Activated naive CD8-positive, alpha-beta T cell treated with anti-CD3 and anti-CD28 coated beads, Interleukin-2, amount 10 ng/mL, durations not matched to agents 7 days and 5 days (primary cell): ENCODE measurements at places on chromosomes 4 and X. TPM values are rescaled to one million over a fixed set of nuclear protein-coding genes. Genes with fewer than 3 reads are reported as not detected.

The SEC31A gene
- 118 TPM for total RNA-seq

The NUP62CL gene
- 1.8 TPM for total RNA-seq

The DACH2 gene
- not detected for total RNA-seq

The CRLF2 gene
- 0.71 TPM for total RNA-seq

The RHOXF2B gene
- not detected for total RNA-seq

The NHS gene
- 1.2 TPM for total RNA-seq

The HAND2 gene
- total RNA-seq = not detected

The SCML2 gene
- 2.0 TPM for total RNA-seq

The GUCY1B1 gene
- total RNA-seq = not detected

The ALB gene
- not detected for total RNA-seq

The GAGE2A gene
- total RNA-seq = not detected

The EREG gene
- total RNA-seq = not detected

The PABPC1L2B gene
- total RNA-seq = not detected

The MAGEA2 gene
- not detected for total RNA-seq

DNA sequence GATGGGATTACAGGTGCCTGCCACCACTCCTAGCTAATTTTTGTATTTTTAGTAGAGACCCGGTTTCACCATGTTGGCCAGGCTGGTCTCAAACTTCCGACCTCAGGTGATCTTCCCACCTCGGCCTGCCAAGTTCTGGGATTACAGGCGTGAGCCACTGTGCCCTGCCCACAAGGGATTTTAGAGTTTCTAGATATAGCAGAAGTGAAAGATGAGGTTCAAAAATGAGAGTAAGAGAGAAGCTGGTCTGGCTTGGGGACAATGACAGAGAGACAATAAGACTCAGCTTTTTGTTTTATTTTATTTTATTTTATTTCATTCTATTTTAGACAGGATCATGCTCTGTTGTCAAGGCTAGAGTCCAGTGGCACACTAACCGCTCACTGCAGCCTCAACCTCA, 30.6 kb downstream of the TRIM61 start:
- DNase-seq = no peak
- H3K36me3 ChIP-seq = no peaks in the 10 kb centered on the region
- no peaks in the 10 kb centered on the region for H3K4me1 ChIP-seq
- H3K4me3 ChIP-seq = no peak overlapping the region

- DNase-seq = no peak
- H3K27ac ChIP-seq = no peak overlapping the region
- H3K27me3 ChIP-seq = peaks cover 31% of the 10 kb centered on the region
Observed at GRCh38 chr4:121960818-121961217, 9.0 kb upstream of the TRPC3 start.

GRCh38 chr4:14580061-14580460, 422.2 kb upstream of the CPEB2 start:
- peaks cover 2% of the 10 kb centered on the region for H3K27me3 ChIP-seq
- H3K36me3 ChIP-seq = no peaks in the 10 kb centered on the region
- H3K4me3 ChIP-seq = no peak overlapping the region
- no peak overlapping the region for H3K27ac ChIP-seq
- H3K4me1 ChIP-seq = no peaks in the 10 kb centered on the region

- H3K4me3 ChIP-seq = no peak overlapping the region
- no peaks in the 10 kb centered on the region for H3K27me3 ChIP-seq
- H3K27ac ChIP-seq = no peak overlapping the region
- no peak for DNase-seq
- H3K36me3 ChIP-seq = no peaks in the 10 kb centered on the region
- H3K4me1 ChIP-seq = no peaks in the 10 kb centered on the region
Observed at GRCh38 chr4:139720806-139721205, 55.2 kb downstream of the MGST2 start.

- no peaks in the 10 kb centered on the region for H3K27me3 ChIP-seq
- peaks cover 8% of the 10 kb centered on the region for H3K36me3 ChIP-seq
- H3K27ac ChIP-seq = no peak overlapping the region
- H3K4me1 ChIP-seq = peaks cover 15% of the 10 kb centered on the region
Observed at GRCh38 chr4:148430854-148431253, 11.4 kb downstream of the NR3C2 start.

GRCh38 chr4:100742045-100742444, 224.2 kb upstream of the EMCN start:
- no peak for DNase-seq
- no peak overlapping the region for H3K4me3 ChIP-seq
- no peak overlapping the region for H3K27ac ChIP-seq
- no peaks in the 10 kb centered on the region for H3K36me3 ChIP-seq
- no peaks in the 10 kb centered on the region for H3K4me1 ChIP-seq

DNA sequence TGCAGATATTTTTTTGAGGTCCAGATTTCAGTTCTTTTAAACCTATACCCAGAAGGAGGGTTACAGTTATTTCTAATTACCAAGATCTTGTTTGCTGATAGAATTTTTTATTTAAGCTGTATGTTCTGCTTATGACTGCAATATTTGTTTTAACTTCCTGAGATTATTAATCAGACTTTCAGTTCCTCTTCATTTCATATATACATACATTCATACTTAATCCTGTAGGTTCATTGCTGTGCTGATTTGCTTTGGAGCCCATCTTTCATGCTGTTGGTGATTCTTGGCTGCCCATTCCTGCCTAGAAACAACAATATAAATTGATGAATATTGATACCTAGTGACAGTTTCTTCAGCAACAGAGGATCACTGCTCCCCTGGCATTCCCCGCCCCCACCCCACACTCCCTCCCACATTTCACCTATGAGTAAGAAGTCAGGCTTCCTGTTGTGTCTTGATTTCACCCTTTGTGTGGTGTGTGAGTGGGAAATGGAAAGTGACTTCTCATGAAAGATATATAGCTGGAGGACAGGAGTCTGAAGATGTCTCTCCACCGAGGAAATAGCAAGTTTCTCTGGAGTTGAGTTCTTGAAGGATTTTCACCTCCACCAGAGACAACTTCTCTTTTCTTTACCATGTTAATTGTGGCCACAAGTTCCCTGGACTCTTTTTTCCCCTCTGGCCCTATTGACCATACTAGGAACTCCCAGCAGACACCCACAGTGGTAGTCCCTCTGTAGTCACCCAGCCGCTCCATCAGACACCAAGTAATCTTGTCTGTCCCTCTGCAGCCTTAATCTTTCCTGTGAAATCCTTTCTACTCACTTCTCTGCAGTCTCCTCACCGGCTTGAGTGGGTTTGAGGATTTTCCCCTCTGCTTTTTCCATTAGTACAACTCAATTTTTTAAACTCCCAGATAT, 118.4 kb downstream of the ASB9 start:
- no peak for DNase-seq
- peaks cover 40% of the 10 kb centered on the region for H3K4me1 ChIP-seq
- no peaks in the 10 kb centered on the region for H3K27me3 ChIP-seq
- H3K4me3 ChIP-seq = peak overlapping the region; percentile 57
- peaks cover 33% of the 10 kb centered on the region for H3K36me3 ChIP-seq

GRCh38 chr4:54173281-54173912, 55.7 kb upstream of the PDGFRA start:
- H3K4me3 ChIP-seq = no peak overlapping the region
- no peaks in the 10 kb centered on the region for H3K36me3 ChIP-seq
- no peaks in the 10 kb centered on the region for H3K4me1 ChIP-seq
- DNase-seq = no peak

DNA sequence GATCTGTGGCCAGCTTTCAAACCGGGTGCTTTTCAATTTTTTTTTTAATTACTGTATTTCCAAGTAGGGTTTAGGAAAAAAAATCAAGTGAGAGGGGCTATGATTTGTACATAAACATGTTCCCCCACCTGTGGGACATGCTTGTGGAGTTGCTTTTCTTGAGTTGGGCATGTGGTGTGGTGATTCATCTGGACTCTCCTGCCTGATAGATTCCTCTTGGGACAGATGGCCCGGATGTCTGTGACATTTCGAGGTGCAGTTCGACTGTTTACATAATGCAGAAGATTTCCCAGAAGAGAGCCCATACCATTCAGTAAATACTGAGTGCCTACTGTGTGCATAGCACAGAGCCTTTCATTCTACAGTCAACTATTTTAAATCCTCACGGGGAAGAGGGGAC, 49.9 kb downstream of the DOCK11 start:
- H3K27me3 ChIP-seq = no peaks in the 10 kb centered on the region
- H3K36me3 ChIP-seq = peaks cover 7% of the 10 kb centered on the region
- H3K4me3 ChIP-seq = no peak overlapping the region

GRCh38 chr4:69025191-69025998, 70.9 kb upstream of the UGT2B7 start:
- no peak overlapping the region for H3K27ac ChIP-seq
- no peaks in the 10 kb centered on the region for H3K4me1 ChIP-seq
- H3K4me3 ChIP-seq = no peak overlapping the region
- no peaks in the 10 kb centered on the region for H3K27me3 ChIP-seq
- H3K36me3 ChIP-seq = no peaks in the 10 kb centered on the region

- H3K4me3 ChIP-seq = no peak overlapping the region
- H3K36me3 ChIP-seq = no peaks in the 10 kb centered on the region
- DNase-seq = no peak
- peaks cover 3% of the 10 kb centered on the region for H3K27me3 ChIP-seq
- H3K4me1 ChIP-seq = no peaks in the 10 kb centered on the region
Observed at GRCh38 chrX:40291553-40291952, 193.8 kb upstream of the BCOR start.

GRCh38 chrX:102745857-102746584, 25.5 kb downstream of the GPRASP3 start:
- peak overlapping the region; percentile 79 for H3K4me3 ChIP-seq
- H3K36me3 ChIP-seq = no peaks in the 10 kb centered on the region
- peak overlapping the region; percentile 46 for H3K27ac ChIP-seq
- H3K4me1 ChIP-seq = peaks cover 1% of the 10 kb centered on the region
- no peaks in the 10 kb centered on the region for H3K27me3 ChIP-seq

- H3K36me3 ChIP-seq = no peaks in the 10 kb centered on the region
- peak overlapping the region; percentile 60 for H3K4me3 ChIP-seq
- peaks cover 57% of the 10 kb centered on the region for H3K27me3 ChIP-seq
- peaks cover 6% of the 10 kb centered on the region for H3K4me1 ChIP-seq
- DNase-seq = no peak
Observed at GRCh38 chr4:74097631-74098426, 1.2 kb downstream of the CXCL2 start.

GRCh38 chrX:109695637-109696036, 37.4 kb downstream of the ACSL4 start:
- no peak overlapping the region for H3K27ac ChIP-seq
- no peak for DNase-seq
- H3K36me3 ChIP-seq = peaks cover 1% of the 10 kb centered on the region
- H3K4me3 ChIP-seq = no peak overlapping the region

- no peaks in the 10 kb centered on the region for H3K4me1 ChIP-seq
- DNase-seq = no peak
- no peaks in the 10 kb centered on the region for H3K27me3 ChIP-seq
- no peak overlapping the region for H3K4me3 ChIP-seq
Observed at GRCh38 chrX:103480526-103480925, 38.8 kb downstream of the RAB40A start.

GRCh38 chr4:110518889-110519490, 43.0 kb downstream of the ENPEP start:
- no peak overlapping the region for H3K4me3 ChIP-seq
- peaks cover 15% of the 10 kb centered on the region for H3K27me3 ChIP-seq
- peaks cover 9% of the 10 kb centered on the region for H3K4me1 ChIP-seq
- no peaks in the 10 kb centered on the region for H3K36me3 ChIP-seq
- no peak for DNase-seq

- no peak for DNase-seq
- no peaks in the 10 kb centered on the region for H3K27me3 ChIP-seq
- H3K4me3 ChIP-seq = no peak overlapping the region
- no peak overlapping the region for H3K27ac ChIP-seq
- peaks cover 13% of the 10 kb centered on the region for H3K4me1 ChIP-seq
Observed at GRCh38 chr4:104915864-104916263, 230.8 kb upstream of the TET2 start.

DNA sequence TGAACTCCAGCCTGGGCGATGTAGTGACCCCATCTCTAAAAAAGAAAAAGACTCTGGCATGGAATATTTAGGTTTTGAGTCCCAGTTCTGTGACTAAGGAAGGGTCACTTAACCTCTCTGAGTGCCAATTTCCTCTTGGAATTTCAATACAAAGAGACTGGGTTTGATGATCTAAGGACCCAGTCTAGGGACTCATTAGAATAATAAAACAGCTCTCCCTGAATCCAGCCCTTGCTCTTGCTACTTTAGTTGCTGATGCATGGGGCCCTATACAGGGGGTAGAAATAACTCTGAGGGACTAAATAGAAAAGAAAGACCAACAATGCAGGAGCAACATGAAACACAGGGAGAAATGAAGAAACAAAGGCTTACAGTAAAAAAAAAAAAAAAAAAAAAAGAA, 12.6 kb downstream of the C4orf54 start:
- H3K4me3 ChIP-seq = no peak overlapping the region
- H3K36me3 ChIP-seq = no peaks in the 10 kb centered on the region
- H3K27me3 ChIP-seq = peaks cover 19% of the 10 kb centered on the region
- DNase-seq = no peak

DNA sequence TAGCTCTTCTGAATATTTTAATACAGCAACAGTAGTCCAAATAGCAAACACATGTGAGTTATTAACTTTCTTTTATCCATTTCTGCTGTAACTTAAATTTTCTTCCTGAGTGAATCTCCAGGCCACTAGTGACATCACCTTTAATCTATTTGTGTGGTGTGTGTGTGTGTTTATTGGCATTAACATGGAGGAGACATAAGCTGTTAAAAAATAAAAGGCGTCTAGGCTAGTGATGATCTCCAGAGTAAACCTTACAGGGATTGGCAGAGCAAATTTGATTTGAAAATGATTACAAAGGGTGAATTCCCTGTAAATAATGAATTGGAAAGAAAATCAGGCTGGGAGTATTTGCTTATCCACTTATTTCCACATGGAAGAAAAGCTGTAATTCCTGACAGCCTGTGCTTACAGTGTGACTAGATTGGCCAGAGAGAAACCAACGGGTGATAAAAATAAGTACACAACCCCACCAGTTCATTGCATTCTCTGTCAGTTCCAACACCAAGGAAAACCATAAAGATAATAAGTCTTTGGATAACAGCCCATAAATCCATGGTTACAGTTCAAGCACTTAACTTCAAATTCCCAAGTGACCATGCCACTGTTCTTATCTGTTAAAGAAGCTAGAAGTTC, 186.1 kb downstream of the ENOX2 start:
- H3K27ac ChIP-seq = no peak overlapping the region
- no peaks in the 10 kb centered on the region for H3K27me3 ChIP-seq
- DNase-seq = no peak
- no peaks in the 10 kb centered on the region for H3K4me1 ChIP-seq
- no peaks in the 10 kb centered on the region for H3K36me3 ChIP-seq

- H3K27me3 ChIP-seq = no peaks in the 10 kb centered on the region
- H3K4me3 ChIP-seq = no peak overlapping the region
- no peak overlapping the region for H3K27ac ChIP-seq
- H3K36me3 ChIP-seq = no peaks in the 10 kb centered on the region
Observed at GRCh38 chr4:150863456-150863855, 151.6 kb downstream of the LRBA start.

GRCh38 chr4:150457802-150458201, 124.1 kb upstream of the MAB21L2 start:
- no peak for DNase-seq
- H3K27me3 ChIP-seq = no peaks in the 10 kb centered on the region
- H3K36me3 ChIP-seq = peaks cover 22% of the 10 kb centered on the region
- no peak overlapping the region for H3K4me3 ChIP-seq
